ENCODE measurements at places on chromosomes 1 and 21.
A peak's percentile ranks its signal among the peaks of the same experiment; 100 is the strongest.

- no peak for DNase-seq
These were observed 20.6 kb downstream of the ABCD3 start for GRCh38 chr1:94438692-94439276.

DNA sequence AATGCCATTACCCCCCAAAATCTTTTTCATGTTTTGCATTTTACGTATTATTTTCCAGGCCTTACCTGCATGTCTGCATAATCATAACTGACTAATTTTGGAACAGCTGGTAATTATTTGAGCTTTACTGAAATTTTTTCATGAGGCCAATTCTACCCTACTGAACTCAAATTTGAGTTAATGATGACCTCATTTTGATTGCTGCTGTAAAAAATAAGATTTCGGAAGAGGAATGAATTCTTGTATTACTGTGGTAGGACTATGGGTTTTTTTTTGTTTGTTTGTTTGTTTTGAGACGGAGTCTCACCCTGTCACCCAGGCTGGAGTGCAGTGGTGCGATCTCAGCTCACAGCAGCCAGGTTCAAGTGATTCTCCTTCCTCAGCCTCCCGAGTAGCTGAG lies 2.6 kb upstream of the METTL18 start:
- no peak for DNase-seq

DNA sequence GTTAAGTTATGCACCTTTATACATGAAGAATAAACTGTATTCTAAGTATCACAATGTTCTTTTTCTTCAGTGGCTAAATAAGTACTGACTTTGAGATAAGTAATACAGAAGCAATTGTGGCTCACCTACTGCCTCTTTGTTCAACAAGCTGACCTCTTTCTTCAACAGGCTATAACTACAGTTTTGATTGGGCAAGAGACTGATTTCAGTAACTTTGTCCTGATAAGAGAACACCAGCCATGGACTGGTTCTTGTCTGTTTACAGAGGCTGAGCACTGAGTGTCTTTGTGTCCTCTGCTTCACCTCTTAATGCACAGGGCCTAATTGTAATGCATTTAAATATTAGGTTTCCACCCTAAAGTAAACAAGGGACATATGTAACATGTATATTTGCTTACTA lies 34.6 kb upstream of the PDE4B start:
- no peak for DNase-seq

DNA sequence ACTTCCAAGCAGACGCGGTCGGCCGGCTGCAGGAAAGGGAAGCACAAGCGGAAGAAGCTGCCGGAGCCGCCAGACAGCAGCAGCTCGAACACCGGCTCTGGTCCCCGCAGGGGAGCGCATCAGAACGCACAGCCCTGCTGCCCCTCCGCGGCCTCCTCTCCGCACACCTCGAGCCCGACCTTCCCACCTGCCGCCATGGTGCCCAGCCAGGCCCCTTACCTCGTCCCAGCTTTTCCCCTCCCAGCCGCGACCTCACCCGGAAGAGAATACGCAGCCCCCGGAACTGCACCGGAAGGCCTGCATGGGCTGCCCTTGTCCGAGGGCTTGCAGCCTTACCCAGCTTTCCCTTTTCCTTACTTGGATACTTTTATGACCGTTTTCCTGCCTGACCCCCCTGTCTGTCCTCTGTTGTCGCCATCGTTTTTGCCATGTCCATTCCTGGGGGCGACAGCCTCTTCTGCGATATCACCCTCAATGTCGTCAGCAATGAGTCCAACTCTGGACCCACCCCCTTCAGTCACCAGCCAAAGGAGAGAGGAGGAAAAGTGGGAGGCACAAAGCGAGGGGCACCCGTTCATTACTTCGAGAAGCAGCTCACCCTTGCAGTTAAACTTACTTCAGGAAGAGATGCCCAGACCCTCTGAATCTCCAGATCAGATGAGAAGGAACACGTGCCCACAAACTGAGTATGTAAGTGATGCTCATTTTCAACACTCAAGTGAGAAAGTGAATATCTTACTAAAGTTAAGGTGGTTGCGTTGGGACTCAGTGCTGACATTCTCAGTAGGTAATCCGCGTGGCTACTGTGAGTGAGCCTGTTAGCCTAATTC lies 25.5 kb downstream of the UTS2 start:
- DNase-seq: peak; percentile 14

DNA sequence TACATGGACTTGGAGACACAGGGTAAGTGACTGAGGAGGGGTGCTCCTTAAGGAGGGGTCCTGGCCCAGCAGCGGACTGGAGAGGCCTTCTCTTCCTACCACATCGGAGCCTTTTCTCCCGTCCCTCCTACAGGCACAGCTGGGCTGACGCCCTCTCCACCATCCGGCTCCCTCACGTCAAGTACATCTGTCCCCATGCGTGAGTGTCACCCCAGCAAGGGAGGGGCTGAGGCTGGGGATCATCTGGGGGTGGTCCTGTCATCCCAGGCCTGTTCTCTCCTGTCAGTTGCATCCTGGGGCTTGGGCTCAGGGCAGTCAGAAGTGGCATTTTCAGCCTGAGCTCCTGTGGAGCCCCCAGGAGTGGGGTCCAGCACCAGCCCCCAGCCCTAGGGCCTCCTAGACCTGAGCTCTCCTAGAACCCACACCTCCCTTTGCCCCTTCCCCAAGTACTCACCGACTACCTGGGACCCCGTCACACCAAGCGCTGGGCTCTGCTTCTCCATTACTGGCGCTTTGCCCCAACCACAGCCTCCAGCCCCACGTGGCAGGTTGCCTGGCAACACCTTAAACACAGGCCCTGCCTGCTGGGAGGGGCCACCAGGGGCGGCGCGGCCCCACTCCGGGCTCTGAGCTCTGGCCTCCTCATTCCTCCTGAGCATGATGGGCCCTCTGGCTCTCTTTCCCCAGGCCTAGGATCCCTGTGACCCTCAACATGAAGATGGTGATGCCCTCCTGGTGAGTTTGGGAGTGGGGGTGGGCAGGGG lies 2.3 kb downstream of the LYPLA2 start:
- no peak for DNase-seq

DNA sequence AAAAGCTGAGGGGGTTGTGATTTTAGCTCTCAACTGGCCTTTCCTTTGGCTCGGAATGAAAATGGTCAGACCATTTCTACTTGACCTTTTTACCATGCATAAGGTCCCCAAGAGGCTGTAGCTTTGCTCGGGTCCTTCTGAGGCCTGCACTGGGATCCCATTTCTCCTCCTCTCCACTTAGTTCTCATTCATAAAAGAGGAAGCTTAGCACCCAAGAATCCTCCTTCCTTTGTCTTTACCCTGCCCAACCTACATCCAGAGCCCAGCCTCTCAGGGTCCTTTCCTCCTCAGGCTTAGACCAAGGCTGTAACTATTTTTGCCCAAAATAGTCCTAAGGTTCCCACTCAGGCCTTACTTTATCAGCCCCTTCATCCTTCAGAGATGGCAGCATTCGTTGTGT lies 6.0 kb upstream of the SLC27A3 start:
- DNase-seq: no peak

- DNase-seq: no peak
These were observed 336.4 kb downstream of the CAMTA1 start for GRCh38 chr1:7121622-7121988.

GRCh38 chr1:222877854-222878253 lies 63.0 kb downstream of the DISP1 start:
- DNase-seq: no peak

DNA sequence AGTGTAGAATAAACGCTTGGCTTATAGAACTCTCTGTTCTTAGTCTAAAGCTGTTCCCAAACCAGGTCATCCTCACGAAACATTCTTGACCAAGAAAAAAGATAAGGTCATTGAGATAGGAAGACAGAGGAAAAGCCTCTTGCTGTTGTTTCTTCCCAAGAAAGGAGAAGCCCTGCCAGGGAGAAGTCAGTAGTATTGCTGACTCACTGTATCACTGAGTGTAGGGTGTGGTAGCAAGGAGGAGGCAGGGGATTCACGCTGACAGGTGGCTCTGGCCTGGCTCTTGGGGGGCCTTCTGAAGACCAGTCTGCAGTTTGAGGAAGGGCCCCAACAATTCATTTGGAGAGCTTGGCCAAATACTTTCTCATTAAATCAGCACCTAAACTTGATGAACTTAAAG lies 97.8 kb downstream of the CD247 start:
- no peak for DNase-seq

- no peak for DNase-seq
These were observed 49.9 kb downstream of the XCL1 start for GRCh38 chr1:168626326-168626725.

DNA sequence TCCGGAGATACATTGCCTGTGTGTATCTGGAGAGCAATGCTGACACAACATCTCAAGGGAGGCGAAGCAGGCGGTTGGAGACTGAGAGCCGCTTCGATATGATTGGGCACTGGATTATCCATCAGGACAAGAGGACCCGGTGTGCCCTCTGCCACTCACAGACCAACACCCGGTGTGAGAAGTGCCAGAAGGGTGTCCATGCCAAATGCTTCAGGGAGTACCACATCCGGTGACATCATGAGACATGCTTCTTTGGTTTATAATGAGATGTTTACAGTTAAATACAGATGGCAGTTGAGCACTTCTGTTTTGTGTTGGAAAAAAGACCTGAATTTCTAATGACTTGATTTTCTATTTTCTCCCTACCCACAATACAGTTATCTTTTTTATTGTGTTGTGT lies 12.1 kb downstream of the PGBD2 start:
- DNase-seq: no peak

DNA sequence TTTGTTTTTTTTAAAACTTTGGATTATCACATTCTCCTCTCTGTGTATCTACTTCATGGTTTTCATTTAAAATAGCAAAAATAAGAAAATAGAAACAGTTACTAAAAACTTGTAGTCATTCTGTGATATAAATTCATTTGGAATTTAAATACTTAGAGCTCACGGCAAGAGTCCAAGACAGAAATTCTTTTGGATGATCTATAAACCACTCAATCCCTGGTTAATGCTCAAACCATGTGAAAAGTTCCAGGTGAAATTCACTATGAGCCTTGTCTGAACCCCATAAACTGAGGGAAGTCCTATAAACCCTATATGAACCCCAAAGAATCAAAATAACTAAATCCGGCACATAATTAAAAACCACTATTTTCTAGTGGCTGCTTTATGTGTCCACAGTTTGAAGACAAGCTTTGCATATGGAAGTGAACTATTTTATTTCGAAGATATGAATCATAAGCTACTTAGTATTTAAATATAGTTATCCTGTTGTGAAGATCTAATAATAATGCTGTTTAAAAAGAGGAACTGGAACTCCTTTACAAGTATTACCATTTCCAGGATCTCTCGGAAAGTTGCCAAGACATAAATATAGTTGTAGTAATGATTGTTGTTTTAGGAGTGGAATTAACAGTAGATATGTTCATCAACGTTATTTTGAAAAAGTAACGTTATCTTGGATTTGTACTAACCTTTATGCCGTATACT lies 163.5 kb downstream of the NFIA start:
- no peak for DNase-seq

DNA sequence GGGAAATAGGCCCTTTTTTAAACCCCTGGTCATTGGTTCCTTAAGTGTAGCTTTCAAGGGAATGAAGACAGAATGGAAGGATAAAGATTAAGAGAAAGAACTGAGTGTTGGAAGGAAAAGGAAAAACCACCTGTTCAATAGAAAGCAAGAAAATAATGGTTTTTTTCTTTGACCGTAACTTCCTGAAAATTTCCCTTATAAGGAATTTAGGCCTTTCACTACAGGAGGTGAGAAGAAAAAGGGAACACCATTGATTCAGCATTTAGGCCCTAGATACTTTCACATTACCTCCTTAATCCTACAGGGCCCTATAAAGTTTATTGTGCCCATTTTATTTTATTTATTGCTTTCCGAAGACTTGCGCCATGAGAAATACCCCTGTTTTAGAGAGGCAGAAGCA lies 18.9 kb downstream of the KPNA6 start:
- no peak for DNase-seq

- no peak for DNase-seq
These were observed 9.3 kb downstream of the TTC3 start for GRCh38 chr21:37082375-37082774.

- DNase-seq: no peak
These were observed 306.2 kb downstream of the MATN1 start for GRCh38 chr1:30417001-30417700.

All from activated T-helper 1 cell treated with Interleukin-2 at 50 U/mL for 16 hours (primary cell).